ENCODE measurements at places on chromosomes 5 and 9.

DNA sequence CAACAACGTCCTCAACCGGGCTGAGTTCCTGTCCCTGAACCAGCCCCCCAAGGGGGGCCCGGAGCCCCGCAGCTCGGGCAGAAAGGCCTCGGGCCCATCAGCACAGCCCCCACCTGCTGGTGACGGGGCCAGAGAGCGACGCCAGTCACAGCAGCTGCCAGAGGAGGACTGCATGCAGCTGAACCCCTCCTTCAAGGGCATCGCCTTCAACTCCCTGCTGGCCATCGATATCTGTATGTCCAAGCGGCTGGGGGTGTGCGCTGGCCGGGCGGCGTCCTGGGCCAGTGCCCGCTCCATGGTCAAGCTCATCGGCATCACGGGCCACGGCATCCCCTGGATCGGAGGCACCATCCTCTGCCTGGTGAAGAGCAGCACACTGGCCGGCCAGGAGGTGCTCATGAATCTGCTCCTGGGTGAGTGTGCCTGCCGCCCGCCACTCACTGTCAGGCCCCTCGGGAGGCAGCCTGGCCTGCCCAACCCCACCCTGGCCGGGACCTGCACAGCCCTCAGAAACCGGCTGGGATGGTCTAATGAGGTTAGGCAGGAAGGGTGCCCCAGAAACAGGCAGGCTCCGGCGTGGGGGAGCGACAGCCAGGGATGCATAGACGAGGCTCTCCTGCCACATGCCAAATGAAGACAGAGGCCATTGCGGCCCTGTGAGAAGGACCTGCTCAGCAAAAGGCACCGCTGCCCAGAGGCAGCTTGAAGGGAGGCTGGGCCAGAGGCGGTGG, 678 bp downstream of the PLPP7 start:
- no peak for DNase-seq

DNA sequence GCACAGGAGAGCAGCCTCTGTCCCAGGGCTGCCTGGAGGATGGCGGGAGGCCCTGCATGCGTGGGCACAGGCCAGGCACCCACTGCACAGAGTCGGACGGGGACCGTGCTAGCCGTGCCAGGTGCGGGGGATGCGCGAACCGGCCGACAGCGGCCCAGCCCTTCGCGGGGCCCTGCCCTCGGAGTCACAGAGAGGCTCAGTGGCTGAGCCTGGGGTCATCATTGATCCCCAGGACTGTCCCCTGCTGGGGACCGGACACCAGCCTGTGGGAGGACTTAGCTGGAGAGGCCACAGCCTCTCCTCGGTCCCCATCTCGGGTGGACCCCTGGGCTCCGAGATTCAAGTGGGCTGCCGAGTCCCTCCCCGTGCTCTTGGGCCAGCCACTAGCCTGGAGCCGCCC, 19.1 kb upstream of the LAMC3 start:
- no peak for DNase-seq

- no peak for DNase-seq
These were observed 3.0 kb downstream of the FLT4 start for GRCh38 chr5:180646289-180646962.

DNA sequence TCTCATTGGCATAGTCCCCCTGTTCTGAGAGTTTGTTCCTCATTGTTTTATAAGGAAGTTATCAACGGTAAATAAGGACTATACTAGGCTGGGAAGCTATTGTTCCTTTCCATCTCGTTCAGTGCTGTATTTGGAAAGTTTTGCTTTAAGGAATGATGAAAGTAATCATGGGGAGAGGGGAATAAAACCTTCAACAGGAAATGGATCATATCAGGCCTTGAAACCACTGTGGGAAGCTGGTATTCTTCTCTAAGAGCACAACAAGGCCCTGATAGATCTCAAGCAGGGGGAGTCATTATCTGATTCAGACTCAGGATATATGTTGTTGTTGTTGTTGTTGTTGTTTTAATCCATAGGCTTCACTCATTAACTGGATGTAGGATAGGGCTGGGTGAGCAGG, 474.5 kb downstream of the ENC1 start:
- no peak for DNase-seq

DNA sequence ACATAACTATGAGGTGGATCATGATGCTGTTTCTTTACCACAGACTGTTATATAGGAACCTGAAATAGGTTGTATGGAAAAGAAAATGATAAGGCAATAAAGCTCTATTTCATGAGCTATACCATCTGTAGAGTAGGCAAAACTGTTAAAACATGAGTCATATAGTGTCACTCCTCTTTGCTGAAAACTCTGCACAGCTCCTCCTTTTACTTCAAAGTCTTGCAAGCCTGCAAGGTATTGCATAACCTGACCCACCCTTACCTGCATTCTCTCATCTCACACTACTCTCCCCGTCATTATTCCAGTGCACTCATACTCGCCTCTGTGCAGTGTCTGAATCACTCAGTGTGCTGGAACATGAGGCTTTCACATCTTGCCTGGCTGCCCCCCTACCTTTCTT, 790.1 kb downstream of the EFNA5 start:
- DNase-seq = no peak

DNA sequence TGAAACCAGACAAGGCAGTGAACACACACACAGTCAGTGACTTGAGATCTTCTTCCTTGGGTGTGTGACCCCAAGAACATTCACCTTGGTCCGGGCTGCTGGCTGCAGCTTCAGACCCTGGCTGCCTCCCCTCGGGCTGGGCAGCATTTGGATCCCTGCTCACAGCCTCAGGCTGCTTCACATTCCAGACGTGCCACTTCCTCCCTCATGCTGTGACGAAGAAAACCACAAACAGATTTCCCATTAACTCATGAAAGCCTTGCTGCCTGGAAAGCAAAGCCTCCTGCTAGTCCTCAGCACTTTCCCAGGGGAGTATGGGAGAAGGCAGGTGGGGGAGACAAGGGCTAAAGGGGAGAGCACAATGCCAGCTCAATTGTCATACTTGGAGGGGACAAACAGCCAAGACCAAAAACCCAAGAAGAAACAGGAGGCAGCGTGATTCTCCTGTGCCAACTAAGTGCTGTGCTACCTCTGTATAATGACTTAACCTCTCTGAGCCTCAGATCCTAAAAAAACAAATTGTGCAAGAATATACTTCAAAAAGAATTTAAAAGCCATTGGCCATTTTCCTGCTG, 594.6 kb upstream of the BRINP1 start:
- no peak for DNase-seq

DNA sequence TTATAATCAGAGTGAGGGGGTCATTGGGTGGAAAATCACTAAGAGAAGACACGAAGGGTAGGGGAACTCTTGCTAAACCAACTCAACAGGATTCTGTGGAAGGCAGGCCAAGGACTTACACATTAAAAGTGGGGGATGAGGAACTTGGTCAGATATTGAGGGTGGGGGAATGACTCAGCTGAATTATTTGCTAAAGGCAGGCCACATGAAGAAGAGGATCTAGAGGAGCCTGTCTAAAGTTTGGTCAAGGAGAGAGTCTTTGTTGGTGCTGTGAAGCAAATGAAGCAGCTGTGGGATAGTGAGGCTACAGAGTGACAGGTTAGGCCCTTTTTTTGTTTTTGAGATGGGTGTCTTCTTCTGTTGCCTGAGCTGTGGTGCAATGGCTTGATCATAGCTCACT, 63.9 kb upstream of the SPRY4 start:
- DNase-seq = no peak

DNA sequence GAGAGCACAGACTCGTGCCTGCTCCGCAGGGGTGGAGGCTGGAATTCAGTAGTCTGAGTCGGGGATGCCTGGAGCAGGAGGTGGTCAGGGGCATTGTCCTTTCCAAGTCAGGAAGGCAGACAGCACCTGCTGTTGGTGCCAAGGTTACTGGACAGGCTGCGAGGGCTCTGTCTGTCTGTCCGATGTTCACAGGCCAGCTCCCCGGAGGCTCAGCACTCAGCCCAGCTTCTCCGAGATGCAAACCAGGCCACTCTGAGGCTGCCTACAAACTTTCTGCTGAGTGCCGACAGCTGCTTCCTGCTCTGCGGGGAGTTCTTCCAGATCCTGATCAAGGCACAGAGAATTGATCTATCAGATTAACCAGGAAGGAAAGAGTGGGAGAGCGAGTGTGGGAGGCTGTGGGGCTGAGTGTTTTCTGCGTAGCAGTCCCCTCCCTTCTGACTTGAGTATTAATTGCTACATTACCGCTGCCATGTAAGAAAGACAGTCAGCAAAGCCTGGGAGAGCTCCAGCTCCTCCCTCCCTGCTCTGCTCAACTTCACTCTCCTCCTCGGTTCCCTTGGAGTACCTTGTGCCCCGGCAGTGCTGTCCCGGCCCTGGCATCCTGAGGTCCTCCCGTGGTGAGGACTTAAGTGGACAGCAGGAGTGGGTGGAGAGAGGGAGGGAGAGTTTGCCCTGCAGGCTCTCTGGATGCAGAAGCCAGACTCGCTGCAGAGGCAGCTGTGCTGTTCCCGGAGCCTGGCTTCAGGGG, 36.0 kb downstream of the KCNMB1 start:
- no peak for DNase-seq

DNA sequence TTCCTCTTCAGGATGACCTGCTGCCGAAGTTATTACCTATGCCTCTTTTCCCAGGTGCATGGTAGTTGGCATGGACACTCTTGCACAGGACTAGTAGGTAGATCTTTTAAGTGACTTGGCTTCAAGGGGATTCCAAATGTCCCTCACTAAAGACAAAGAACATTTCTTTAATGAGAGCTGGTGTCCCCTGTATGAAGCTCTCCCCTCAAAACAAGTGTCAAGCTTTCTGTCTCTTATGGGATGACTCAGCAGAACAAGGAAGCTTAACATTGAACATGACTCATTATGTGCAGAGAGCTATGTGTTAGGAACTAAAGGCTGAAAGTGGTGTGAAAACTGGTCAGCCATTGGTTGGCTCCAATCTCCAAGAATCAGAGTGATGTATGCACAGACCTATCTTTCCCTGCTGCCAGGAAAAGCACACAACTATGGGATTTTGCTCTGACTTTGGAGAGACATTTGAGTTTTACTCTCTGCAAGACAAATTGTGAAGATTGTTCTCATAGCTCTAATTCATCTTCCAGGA, 120.5 kb downstream of the PRDM6 start:
- no peak for DNase-seq

DNA sequence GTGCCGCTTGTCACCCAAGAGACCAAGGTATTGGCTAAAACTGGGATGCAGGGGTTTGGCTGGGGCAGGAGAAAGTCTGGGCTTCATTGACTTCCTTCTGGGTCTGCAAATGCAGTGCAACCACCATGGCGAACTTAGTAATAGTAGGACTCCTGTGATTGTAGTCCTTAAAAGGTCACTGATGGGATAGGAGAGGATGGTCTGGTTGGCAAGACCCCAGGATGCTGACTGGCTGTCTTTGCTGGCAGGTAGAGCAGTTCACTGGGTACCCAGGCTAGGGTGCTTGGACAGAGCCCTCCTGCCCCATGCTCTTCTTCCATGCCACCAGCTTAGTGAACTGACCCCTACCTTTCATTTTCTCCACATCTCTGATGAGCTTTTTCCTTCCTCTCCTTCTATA, 37.2 kb downstream of the ANGPTL2 start:
- DNase-seq = no peak

DNA sequence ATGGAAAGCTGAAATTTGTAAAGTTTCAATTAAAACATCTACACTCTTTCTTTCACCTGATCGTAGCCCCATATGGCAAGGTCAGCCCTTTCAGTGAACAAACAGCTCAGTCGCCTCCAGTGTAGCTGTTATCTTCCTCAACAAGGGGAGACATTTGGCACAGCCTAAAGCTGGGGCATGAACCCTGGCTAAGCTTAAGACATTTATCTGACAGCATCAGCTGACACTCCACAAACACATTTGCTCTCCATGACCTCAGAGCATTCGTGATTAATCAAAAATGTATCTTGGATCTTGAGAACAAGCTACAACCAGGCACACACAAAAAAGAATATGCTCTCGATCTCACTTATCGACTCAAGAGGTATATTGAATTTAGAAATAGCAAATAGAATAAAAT, 67.3 kb downstream of the POU5F2 start:
- peak; percentile 55 for DNase-seq

DNA sequence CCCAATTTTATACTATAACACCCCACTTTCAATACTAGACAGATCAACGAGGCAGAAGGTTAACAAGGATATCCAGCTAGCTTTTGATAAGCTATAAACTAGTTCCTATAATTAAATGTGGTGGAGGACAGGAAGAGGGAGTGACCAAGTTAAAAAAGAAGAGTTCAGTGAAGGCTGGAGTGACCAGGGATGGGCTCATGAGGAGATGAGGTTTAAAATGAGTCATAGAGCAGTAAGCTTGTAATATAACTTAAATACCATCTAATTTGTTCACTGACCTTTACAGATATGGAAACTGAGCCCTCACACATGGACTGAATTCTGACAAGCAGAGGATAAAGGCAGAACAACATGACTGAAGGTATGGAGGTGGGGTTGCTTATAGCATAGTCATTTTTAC, 284.5 kb downstream of the SPATA31D1 start:
- DNase-seq = no peak
